ENCODE measurements at places on chromosomes 16 and 17.

DNA sequence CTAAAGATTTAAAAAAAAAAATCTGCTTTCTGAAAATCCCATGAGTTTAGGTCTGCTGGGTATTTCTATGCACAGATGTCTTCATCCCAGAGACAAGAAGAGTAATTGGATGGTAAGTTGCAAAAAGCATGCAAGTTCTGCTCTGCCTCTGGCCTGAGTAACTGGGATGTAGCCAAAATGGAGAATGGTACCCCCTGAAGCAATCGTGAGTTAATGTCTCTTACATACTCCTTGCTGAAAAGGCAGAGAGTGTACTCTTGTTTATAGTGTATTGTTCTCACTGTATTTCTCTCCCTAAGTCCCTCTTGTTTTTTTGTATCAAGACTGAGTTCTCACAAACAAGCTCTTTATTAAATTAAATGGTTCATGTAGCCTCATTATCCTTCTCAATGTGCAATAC is 259.0 kb downstream of the IRX3 start:
- no peak for DNase-seq

- no peak for DNase-seq
Observed at GRCh38 chr16:50980666-50981065, 170.4 kb downstream of the SALL1 start.

GRCh38 chr17:20012017-20012536 is 2.9 kb downstream of the SPECC1 start:
- DNase-seq: no peak

DNA sequence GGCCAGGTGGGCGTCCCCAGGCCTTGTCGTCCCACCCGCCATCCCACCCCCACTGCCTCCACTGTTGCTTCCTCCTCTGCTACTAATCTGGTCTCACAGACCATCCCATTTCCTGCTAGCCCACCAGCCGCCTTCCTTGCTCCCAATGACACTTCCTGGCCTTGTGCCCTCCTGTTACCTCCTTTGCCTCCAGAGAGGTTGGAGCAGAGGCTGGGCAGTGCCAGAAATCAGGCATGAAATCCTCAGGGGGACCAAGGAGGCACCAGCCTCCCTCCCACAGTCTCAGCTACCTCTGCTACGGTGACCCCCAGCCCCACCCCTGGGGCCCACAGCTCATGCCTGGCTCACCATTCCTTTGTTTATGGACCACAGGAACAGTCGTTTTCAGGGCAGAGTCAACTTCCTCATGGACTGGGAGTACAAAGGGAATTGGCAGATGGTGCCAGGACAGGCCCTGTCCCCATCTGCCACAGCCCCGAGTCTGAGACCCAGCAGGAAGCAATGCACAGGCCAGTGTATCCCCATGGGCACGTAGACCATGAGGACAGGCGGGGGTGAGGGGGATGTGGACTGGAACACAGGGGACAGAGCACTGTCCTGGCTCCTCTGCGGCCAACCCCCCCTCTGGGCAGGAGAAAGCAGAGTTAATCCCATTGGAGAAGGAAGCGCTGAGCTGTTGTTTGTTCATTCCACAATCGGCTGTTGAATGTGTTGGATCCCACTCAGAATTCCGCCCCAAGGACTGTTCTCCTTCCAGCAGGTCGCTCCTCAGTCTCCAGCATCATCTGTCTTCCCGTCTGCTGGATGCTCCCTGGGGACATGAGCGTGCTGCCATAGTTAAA is 2.2 kb upstream of the CDH5 start:
- no peak for DNase-seq

DNA sequence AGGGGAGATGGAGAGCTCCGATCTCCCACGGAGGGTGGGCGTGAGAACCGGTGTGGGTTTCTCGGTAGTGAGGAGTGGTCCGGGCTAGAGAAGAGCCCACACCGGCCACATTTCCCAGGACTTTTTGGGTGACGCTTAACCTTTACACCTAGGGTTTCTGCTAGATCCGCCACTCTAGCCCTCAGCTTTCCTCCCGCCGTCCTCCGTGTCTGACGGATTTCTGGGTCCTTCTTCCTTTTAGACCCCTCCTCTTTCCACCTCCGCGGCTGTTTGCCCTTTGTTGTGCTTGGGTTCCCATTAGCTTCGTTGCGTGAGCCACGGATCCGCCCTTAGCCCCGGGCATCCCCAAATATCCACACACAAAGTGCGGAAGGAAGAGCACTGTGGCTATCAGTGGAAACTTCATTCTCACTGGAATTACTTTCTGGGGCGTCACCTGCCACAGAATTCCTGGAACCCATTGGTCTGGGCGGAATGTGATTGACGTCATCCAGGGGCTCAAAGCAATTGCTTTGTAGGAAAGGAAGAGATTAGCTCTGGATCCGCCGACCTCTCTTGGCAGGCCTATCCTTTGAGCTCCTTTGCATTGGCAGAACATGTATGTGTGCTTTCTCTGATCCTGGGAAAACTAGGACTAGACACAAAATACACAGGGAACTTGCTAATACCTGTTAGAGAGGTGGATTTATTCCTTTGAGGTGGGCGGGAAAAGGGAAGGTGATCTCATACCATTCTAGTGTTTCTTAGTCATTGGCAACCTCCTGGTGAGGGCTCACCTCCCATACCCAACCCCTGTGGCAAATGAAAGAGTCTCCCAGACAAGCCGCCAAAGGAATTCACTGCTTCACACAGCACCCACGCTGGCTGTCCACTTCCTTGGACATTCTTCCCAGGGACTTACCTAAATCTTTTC is 654 bp downstream of the TNFAIP1 start:
- peak; percentile 41 for DNase-seq

DNA sequence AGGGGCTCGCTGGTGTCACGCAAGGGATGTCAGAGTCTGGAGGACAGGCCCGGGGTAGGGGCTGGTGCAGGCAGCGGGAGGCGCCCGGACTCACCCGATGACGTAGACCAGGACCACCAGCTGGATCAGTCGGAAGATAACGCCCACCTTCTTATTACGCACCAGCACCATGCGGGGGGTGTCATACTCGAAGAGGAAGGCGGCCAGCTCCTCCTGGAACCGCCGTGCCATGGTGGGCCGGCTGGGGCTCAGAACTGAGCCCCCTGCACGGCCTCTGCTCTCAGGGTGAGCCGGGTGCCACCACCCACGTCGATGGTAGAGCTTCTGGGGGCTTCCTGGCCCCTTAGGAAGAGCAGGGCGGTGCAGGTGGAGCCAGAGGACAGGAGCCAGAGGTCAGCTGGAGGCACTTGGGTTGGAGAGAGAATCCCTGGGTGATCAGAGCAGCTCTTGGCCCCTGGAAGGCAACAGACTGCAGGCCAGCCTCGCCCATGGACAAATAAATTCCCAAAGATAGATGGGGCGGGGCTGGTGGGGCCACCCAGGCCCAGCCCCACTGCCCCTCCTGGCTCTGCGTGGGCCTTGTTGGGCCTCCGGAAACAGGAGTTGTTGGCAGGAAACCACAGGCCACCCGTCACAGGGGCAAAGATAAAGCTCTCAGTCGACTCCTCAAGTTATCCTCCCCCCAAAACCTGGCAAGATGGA is at the start of gene P2RX1:
Gene P2RX1 (minus strand): TSS at position 471 of the 702 bp plus-strand sequence. CDS start 240 bp downstream, at position 231.
- DNase-seq: peak; percentile 75

DNA sequence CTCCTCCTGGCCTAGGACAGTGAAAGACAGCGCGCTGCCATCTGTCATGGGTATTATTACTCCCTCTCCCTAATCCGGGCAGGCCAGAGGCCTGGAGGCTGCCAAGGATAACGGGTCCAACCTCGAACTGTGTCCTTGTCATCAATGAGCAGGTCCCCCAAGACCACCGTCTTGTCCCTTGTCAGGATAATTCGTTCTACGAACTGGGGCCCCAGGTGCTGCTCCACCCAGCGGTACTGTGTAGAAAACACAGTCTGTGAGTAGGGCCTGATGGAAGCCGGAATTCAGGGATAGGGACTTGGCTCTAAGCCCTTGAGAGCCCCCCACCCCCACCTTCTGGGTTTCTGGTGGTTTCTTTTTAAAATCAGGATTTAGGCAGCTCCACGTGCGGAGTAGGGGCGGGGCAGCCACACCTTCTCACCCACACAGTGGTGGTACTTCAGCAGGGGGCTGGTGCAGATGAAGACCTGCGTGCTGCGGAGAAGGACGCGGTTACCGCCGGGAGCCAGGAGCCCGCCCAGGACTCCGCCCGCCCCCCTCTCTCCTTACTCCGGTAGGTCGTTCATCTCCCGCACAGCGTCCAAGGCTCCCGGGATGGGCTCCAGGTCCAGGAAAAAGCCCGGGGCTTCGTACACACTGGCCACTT is 787 bp downstream of the NT5C start:
- peak; percentile 42 for DNase-seq
